ENCODE measurements at places on chromosomes 1 and 21.

GRCh38 chr1:158564608-158565007 lies 5.8 kb downstream of the OR6P1 start:
- no peak for DNase-seq

GRCh38 chr1:55288245-55288644 lies 73.1 kb upstream of the USP24 start:
- no peak for DNase-seq

DNA sequence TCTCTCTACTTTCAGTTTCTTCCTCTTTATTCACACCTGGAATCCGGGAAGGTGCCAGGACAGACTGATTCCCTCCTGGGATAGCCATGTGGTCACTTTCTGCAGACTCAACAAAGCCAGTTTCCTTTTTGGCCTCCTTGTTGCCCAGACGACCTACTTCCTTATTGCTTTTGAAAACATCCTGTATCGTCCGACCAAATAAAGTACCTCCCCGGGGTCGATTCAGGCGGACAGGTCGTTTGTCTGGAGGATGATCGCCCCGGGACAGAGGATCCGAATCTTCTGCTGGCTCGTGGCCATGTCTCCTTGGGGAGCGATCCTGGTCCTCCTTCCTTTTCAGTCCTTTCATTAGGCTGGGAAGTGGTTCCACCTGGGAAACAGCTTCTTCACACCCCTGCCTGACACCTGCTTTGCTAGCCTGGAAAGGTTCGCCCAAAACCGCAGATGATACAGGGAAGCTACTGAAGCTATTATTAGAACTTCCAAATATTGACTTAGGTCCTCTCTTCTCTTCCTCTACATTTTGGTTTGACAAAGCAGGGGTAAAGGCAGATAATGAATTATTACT lies 1.2 kb downstream of the MCM3AP start:
- no peak for DNase-seq

DNA sequence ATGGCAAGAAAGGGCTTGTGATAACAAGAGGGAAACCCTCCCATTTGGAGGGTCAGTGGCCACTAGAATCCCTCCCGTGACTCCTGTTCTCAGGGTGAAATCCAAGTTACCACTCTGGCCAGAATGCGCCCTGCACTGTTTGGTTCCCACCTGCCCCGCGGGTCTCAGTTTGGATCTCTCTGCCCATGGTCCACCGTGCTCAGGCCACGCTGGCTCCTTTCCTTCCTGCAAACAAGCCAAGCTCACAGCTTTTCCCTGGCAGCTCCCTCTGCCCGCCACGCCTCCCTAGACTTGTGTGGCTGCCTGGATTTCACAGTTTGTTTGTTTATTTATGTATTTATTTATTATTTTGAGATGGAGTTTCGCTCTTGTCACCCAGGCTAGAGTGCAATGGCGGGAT lies 179.5 kb upstream of the VAMP3 start:
- DNase-seq, result no peak

DNA sequence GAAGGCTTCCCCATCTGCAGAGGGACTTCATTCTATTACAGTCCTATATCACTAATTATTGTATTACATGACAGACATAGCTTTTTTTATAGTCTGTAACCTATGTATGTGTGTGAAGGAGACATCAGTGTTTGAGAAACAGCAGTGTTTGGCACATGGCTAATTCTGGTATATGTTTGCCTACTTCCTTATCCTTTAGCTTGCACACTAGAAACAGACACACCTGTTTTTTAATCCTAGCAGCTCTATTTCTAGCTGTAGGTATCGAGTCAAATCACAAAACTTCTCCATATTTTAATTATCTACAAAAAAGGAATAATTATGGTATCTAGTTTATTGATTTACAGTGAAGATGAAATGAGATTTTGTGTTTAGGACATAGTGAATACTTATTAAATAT lies 129.4 kb upstream of the CACYBP start:
- no peak for DNase-seq

Measured in stimulated activated CD8-positive, alpha-beta memory T cell treated with anti-CD3 and anti-CD28 coated beads, Interleukin-7, amount 100 ng/mL, for 1 hour (primary cell).